ENCODE measurements at places on chromosomes 5 and 9.
A peak's percentile ranks its signal among the peaks of the same experiment; 100 is the strongest.

DNA sequence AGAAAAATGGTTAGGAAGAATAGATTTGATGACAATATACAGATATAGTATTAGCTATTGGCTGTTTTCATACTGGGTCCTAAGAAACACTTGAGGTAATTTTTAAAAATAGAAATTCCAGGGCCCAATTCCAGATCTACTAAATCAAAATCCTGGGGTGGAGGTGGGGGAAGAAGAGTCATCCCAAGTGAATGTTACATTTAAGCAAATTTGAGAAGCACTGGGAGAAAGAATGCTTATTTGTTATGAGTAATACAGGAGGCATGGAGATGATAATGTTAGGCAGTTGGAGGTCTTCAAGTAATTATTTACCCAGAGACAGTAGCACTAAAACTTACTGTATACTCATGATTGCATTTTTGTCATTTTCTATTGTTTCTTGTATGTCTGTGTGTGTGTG is 93.0 kb upstream of the DAB2 start:
- DNase-seq: peak; percentile 95

DNA sequence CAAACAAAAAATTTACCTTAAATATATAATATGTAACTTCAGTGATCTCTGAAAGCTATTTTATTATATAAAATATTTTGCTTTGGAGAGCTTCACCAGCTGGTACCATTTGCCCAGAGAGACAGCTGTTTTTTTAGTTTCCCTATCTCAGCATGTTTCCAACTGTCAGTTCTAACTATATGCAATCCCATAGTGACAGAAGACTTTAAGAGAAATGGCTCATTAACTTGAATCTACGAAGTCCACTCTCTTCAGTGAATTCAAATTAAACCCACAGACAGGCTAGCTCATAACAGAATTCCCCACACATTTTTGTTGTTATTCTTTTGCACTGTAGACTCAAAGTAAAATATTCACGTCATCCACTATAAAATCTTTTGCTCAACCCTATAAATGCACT is 251.8 kb upstream of the POU5F2 start:
- no peak for DNase-seq

- DNase-seq: peak; percentile 19
Observed at GRCh38 chr9:131981116-131981776, 98.4 kb downstream of the MED27 start.

DNA sequence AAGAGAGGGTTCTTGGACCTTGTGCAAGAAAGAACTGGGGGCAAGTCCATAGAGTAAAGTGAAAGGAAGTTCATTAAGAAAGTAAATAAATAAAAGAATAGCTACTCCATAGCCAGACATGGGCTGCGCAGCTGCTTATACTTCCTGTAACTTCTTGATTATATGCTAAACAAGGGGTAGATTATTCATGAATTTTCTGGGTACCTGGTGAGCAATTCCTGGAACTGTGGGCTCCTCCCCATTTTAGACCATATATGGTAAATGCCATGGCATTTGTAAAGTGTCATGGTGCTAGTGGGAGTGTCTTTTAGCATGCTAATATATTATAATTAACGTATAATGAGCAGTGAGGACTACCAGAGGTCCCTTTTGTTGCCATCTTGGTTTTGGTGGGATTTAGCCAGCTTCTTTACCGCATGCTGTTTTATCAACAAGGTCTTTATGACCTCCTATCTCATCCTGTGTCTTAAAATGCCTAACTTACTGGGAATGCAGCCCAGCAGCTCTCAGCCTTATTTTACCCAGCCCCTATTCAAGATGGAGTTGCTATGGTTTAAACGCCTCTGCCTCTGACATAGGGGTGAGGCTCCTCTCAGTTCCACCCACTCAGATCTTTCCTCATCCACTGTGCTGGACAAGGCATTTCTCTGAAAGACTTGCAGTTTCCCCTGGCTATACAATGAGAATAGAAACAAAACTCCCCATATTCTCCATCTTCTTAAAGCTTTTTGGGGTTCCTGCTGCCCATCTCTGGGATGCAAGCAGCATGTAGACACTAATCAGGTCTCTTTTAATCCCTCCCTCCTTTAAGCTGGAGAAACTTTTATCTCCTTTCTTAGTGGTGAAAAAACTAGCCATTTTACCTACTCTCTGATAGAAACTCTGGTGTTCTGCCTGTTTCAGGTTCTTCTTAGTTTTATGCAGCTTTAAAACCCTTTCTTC is 91.2 kb downstream of the ARRDC3 start:
- no peak for DNase-seq

DNA sequence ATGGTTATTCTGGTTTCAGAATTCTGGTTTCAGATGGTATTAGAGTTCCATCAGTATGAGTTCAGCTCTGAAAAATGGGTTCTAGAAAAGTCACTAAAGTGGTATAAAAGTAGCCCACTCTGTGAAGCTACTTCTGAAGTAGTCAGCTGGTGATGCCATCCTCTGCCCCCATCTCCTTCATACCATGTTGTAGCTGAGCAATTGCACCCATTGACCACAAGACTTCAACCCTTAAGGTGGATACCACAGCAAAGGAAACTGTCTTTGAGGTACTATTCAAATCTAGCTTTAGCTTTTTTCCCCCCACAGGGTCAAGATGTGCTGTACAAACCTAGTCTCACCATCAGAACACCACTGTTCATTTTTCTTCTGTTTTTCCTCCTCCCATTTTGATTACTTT is 444.9 kb downstream of the DMAC1 start:
- no peak for DNase-seq

GRCh38 chr5:170353011-170353761 is 36.0 kb downstream of the KCNMB1 start:
- DNase-seq: no peak

GRCh38 chr5:133523013-133523658 is 89.2 kb downstream of the FSTL4 start:
- no peak for DNase-seq

DNA sequence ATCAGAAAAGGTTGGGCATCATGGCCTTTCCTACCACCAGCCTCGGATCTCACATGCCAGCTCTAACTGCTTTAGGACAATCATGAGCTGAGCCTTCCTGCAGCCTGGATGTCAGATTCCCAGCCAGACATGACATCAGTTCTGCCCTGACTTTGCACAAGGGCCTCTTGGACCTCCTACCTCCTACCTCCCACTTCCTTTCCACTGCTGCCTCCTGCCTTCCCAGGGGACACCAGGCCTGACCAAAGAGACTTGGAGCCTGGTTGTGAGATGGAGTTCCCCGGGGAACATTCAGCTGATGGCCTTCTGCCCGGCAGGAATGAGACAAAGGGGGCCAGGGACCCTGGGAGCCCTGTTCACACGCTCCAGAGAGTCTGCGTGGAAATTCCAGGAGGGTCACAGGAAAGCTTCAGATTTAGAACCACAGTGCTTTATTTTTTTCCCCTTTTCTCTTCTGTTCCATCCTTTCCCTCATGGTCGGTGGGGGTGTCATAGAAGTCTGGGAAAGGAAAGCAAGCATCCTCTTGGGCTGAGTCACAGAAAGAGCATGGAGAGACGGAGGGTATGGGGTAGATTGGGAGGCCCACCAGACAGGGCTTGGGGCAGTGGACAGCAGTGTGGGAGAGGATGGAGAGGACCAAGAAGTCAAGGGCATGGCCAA is 35.4 kb upstream of the IL17B start:
- peak; percentile 75 for DNase-seq

DNA sequence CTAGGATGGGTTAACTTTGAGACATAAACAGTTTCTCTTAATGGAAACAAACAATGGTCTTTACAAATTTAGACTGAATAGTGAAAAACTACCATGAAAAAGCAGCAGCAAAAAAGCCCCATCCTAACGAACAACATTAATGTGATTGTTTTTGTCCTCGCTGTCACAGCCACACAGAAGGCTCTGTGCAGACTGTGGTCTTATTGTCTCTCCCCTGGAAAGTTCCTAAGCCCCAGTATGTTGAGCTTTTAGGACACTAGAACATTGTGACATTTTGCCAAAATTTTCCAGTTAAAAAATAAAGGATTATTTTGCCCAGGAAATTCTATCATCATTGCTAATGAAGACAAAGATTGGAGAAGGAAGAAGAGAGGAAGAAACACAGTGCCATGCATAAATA is 12.6 kb upstream of the SOWAHA start:
- DNase-seq: no peak

GRCh38 chr5:150227606-150228273 is 37.9 kb downstream of the SLC6A7 start:
- no peak for DNase-seq

- DNase-seq: no peak
Observed at GRCh38 chr5:133757396-133757945, 145.1 kb upstream of the FSTL4 start.

DNA sequence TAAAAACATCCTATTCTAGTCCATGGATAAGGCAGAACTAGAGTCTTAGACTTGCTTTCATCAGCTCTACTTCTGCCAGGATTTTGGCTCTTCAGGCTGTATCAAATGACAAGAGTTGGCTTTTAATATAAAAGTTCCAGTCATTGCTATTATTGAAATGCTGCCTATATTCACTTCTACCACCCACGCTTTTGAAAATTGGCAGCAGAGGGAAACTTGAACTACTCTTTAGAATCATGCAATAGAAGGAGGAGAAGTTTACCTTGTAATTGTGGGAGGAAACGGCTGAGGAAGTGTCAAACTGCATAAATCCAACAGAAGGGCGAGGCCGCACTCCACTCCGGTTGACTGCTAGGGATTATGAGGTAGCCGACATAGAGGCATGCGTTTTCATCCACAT is 122.6 kb upstream of the BASP1 start:
- peak; percentile 63 for DNase-seq

- peak; percentile 53 for DNase-seq
Observed at GRCh38 chr5:96431376-96432187, 1.5 kb downstream of the PCSK1 start.

GRCh38 chr5:157575381-157576020 is at the start of gene ADAM19:
ADAM19 (minus strand) TSS chr5:157575775; CDS start chr5:157575696, 79 bp downstream.
- peak; percentile 31 for DNase-seq

DNA sequence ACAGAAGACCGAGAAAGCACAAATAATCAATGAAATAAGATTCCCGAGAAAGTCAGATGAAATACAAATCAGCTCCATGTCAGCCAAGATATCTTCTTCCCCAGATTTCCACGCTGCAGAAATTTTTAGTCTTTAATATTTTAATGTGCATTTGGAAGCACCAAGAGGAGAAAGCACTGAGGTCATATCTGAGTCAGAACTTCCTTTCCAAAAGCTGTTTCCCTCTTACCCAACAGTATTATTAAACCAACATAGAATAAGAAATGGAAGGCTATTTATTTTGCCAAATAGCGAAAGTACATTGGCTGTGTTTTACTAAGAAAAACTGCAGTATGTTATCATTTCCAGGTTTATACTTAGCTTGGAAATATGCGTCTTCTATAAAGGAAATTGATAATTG is 772.1 kb upstream of the CDH9 start:
- DNase-seq: peak; percentile 35

- peak; percentile 67 for DNase-seq
Observed at GRCh38 chr9:110975969-110976368, 62.3 kb downstream of the LPAR1 start.

DNA sequence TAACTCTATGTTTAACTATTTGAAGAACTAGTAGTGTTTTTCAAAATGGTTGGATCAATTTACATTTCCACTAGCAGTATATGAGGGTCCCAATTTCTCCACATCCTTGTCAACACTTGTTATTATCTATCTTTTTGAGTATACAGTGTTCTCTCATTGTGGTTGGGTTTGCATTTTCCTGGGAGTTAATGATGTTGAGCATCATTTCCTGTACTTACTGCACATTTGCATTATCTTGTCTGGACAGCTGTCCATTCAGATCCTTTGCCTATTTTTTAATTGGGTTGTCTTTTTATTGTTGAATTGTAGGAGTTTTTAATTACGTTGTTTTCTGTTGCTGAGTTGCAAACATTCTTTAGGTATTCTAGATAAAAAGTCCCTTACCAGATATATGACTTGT is 103.4 kb upstream of the LRRTM2 start:
- DNase-seq: no peak

- DNase-seq: no peak
Observed at GRCh38 chr5:74949976-74950375, 83.8 kb upstream of the FAM169A start.

- peak; percentile 66 for DNase-seq
Observed at GRCh38 chr5:53045263-53045662, 56.1 kb downstream of the ITGA2 start.

GRCh38 chr9:72480921-72481320 is 40.5 kb upstream of the TMC1 start:
- peak; percentile 47 for DNase-seq

DNA sequence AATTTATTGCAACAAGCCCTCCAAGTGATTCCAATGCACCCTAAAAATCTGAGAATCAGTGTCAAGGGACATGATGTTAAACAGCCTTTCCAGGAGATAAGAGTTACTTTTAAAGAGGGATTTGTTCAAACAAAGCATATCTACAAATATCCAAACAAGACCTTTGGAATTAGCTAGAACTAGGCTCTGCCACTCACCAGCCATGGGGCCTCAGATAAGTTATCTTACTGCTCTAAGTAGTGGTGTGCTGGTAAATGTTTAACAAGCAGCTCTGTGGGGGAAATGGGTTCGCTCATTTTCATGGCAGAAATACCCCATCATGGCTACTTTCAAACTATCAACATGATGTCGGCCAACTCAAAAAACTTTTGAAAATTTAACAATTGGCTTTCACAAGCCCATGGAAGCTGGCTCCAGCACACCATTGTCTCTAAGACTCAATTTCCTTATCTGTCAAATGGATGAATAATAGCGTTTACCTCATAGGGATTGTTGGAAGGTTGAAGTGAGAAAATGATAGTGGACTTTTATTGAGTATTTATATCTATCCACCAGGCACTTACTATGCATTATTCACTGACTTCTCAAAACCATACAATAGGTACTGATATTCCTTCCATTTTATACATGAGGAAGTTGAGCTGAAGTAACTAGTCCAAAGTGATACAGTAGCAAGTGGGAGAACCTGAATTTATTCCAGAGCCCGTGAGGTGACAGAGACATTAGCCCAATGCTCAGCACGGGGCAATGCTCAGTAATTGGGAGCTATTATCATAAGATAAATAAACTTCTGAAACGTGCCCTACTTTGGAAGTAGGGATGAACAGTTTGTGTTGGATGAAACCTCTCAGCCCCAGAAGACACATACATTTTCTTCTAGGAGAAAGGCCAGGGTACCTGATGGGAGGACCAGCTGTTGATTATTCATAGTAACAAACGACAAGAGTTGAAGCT is 43.2 kb downstream of the SH3RF2 start:
- peak; percentile 83 for DNase-seq

GRCh38 chr9:36501727-36502126 is 71.0 kb upstream of the MELK start:
- no peak for DNase-seq

DNA sequence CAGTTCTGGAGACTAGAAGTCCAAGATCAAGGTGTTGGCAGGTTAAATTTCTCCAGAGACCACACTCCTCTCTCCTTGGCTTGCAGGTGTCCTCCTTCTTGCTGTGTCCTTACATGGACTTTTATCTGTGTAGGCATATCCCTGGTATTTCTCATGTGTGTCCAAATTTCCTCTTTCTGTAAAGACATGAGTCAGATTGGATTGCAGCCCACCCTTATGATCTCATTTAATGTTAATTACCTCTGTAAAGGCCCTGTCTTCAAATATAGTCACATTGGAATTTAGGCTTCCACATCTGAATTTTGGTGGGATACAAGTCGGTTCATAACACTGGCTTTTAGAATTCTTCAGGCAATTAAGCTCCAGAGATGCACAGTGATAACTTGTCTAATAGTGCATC is 322.2 kb upstream of the GRIA1 start:
- no peak for DNase-seq

All from fibroblast of the aortic adventitia (primary cell).